ENCODE measurements at places on chromosomes 3 and 15.

- DNase-seq: no peak
These were observed 129.0 kb downstream of the SEMA6D start for GRCh38 chr15:47846128-47846868.

DNA sequence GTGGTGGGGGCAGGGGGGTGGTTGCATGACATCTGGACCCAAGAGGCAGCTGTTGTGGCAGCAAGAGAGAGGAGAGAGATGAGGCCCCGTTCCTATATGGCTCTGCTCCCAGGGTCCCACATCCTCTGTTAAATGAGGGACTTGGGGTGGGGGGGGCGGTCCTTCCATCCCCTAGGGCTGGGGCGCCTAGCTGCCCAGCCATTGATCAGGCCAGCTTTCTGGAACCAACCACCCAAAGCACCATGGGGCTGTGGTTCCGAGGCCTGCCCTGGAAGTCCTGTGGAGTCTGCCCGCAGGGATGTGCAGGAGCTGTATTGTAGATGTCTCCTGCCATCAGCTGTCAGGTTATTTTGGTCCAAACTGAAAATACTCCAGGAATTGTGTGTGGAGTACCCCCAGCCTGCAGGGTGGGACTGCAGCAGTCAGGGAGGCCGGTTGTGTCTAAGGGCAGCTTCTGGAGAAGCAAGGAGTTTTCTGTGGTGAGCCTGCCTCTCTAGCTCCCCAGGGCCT lies 5.2 kb downstream of the FURIN start:
- no peak for DNase-seq

- DNase-seq: no peak
These were observed 233.6 kb downstream of the WDR72 start for GRCh38 chr15:53525894-53526293.

DNA sequence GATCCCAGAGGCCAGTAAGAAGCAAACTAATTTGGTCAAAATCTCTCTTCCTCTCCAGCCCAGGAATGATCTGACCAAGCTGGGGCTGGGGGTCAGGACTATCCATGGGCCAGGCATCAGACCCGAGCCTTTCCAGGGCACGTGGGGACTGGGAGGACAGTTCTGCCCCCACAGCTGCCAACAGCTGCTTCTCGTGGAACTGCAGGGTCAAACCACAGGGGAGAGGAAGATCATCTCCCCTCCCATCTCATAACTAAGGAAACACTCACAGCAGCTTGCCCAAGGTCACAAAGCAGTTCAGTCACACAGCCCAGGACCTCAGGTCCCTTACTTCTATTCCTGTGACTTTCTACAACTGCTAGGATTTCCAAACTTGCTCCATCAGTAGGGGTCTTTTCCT lies 47.1 kb downstream of the DAPK2 start:
- no peak for DNase-seq

DNA sequence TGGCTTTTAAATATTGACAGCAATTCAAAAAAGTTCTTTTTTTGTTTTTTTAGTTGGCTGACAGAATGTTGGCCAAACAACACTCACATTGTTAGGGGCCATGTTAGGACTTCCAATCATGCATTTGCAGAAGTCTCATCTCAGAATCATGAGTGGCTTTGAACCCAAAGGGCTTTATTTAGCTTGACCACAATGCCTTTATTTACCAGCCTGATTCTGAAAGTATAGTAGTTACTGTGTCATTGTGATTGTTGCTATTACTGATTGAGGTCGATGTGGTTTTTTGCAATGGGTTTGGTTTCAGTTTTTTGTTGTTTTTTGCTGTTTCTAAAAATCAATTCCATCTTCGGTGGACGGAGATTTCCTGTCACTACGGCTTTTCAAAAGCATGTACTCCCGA lies 7.2 kb downstream of the GLDN start:
- no peak for DNase-seq

DNA sequence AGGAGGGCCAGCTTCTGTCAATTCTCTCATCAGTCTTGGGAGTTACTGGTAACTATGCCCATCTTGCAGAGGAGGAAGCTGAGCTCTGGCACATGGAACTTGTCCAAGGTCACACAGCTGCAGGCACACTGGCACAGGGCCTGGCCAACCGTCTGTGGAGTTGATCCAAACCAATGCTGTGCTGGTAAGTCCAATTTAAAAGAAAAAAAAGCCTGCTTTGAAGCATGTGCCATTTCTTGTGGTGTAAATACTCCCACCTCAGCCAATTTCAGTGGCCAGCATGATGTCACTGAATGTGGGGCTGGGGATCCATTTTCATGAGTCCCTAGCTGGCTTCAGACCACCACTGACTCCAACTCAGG lies 83.4 kb downstream of the CHSY1 start:
- DNase-seq: no peak
